ENCODE measurements at places on chromosomes 12 and 14.

GRCh38 chr14:100547633-100548294 lies 39.5 kb downstream of the BEGAIN start:
- peak; percentile 60 for DNase-seq

GRCh38 chr14:92585981-92586937 lies 72.7 kb downstream of the RIN3 start:
- peak; percentile 78 for DNase-seq

- no peak for DNase-seq
Observed at GRCh38 chr14:102696332-102696731, 80.9 kb upstream of the TRAF3 start.

GRCh38 chr12:121803861-121804416 lies at the start of gene SETD1B:
TSS of gene SETD1B (plus strand) at chr12:121804009. CDS start at chr12:121804738, 729 bp downstream.
- DNase-seq, result peak; percentile 61

- no peak for DNase-seq
Observed at GRCh38 chr14:100658181-100658886, 68.4 kb upstream of the DLK1 start.

GRCh38 chr14:56129092-56129491 lies 10.9 kb downstream of the PELI2 start:
- DNase-seq, result no peak

DNA sequence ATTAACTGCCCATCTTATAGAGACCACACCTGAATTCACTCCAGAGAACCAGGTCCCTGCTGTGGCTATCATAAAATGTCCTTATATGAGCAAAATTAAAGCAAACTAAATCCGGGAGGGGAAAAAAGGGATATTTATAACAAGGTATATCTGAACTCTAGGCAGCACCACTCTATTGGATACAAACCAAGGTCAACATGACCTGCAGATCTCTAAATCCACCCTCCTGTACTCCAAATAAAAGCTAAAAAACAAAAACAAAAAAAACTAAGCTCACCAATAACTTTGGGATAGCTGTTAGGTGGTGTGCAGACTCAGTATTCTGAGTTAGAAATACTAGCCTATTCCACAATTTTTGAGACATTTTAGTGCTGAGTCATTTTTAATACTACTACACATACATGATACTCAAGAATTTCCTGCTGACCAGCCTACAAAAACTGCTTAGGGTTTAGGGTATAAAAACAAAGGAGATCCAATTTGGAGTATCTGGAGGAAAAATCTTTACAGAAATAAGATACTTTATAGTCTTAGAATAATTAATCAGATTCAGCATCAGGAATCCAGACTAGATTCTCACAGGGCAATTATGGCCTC lies 46.6 kb upstream of the LTBP2 start:
- peak; percentile 67 for DNase-seq

DNA sequence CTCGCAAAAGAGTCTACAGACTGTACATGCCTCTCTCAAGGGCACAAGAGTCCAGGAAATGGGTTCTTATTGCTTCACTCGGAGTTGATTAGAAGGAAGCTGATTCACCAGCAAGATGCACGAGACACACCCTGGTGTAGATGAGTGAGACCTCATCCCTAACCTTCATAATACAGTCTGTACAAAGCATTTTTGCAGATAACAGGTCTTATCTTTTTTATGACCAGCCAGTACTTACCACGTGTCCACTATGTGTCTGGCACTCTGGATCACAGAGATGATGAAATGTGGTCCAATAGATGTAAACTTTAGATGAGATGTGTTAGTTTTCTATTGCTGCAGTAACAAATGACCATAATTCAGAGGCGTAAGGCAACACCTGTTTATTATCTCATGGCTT lies 53.4 kb upstream of the PWP1 start:
- DNase-seq, result no peak

- peak; percentile 87 for DNase-seq
Observed at GRCh38 chr12:89951050-89951693, 242.5 kb upstream of the ATP2B1 start.

DNA sequence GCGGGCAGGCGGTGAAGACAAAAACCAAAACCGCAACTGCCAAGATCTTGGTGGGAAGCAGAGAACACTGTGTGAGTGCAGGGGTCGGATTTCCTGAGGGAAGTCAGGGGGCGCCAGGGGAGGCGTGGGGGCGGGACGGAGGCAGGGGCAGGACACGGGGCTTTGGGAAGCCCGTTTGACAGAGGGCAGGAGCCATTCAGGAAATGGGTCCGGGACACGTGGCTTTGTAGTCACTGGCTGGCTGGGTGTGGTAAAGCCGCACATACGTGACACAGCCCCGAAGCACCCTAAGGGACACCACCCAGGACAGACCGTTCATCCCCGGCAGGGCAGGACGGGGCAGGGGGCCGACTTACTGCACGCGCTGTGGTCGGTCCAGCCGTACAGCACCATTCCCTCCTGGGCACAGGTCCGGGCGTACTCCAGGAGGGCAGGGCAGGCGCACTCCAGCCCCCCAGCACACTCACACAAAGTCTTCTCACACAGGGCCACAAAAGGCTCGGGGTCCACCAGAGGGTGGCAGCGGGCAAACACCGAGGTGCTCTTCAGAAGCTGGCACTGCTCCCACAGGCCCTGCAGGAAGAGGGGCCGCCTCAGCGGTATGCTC lies 49.4 kb downstream of the VWF start:
- DNase-seq, result no peak

GRCh38 chr12:74781991-74782485 lies 244.4 kb downstream of the ATXN7L3B start:
- DNase-seq, result no peak

DNA sequence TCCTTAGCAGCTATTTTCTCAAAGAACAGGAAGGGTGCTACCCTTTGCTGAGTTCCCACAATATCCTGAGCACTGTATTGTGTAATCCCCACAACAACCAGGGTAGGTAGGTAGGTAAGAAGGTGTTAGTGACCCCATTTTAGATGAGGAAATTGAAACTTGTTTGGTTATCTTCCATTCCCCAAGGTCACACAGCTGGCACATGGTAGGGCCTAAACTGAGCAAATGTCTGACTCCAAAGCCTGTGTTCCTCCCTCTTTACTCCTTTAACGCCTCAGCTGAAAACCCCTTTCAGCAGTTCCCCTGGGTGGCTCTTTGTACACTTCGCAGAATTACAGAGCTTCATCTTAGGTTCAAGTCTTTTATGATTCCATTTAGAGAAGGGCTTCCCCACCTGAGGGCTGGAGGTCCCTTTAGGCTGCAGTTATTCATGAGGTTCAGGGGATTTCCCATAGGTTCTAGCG lies 26.5 kb upstream of the RIC8B start:
- DNase-seq, result no peak

DNA sequence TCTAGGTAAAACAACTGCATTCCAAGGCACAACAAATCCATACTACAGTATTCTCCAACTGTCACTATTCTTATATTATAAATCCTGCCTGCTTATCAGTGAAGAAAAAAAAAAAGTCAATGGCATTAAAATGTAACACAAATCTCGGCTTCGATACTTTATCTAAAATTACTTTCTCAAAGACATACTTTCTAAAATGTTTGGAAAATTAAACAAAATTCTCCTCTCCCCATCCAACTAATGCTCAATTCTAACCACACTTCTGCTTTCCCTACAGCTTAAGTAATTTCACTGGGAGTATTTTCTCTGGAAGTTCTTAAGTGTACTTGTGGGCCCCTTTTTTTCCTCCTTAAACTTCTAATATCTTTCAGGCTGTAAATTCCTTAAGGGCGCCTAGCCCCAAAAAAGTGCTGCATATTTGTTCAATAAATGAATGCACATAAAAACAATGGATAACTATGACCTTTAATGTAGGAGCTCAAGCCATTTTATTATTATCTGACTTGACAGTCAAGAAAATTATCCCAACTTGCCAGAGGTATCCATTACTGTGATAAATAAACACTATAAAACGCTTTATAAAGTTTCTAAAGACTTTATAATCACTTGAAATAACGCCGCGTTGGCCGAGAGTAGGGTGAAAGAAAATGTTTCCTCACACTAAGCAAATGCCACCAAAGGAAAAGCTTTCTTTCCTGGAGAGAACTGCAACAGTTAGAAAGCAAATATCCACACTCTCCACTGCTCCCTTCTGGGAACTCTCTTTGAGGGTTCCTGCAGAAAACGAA lies 977 bp downstream of the HEATR5A start:
- no peak for DNase-seq

All from foreskin fibroblast (primary cell).